ENCODE measurements at places on chromosomes 6 and 20.

DNA sequence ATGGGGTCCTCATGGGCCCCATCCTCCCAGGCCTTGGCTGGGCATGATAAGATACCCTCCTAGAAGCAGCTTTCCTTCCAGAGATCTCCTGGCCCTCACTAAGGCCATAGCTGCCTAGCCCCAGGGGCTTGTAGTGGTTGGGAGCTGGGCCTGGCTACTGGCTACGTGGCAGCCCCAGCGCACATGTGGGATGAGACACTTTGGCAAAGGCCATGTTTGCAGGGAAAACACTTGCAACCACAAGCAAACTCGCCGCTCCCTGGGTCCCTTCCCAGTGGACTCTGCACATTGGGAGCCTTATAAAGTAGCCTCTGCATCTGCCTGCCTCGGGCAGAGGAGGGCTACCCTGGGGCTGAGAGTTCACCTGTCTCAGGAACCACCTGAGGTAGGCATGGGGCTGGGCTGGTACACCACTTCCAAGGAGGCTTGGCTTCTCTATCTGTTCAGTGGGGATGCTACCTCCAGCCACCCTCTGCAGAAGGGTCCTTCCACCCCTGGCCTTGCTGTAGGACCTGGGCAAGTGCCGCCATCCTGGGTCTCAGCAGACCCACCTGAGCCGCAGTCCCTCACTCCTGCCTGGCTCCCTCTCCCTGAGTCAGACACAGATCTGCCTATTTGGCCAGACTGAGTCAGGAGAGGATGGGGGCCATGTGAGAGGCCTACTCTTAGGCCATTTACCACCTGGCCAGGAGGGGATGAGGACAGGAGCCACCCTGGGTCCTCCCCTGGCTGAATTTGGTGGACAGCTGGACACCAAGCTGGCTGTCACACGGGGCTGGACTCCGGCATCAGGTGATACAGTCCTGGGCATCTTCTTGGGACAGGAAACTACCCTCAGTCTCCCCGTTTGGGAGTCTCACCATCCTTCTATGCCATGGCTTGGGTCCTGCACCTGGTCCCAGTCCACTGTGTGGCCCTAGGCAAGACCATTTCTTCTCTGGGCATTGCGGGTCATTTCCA, at the start of gene BPIFB2:
BPIFB2 (plus strand) TSS at position 329 of the 960 bp plus-strand sequence. CDS start 871 bp downstream, outside the sequence.
- no peak for DNase-seq

DNA sequence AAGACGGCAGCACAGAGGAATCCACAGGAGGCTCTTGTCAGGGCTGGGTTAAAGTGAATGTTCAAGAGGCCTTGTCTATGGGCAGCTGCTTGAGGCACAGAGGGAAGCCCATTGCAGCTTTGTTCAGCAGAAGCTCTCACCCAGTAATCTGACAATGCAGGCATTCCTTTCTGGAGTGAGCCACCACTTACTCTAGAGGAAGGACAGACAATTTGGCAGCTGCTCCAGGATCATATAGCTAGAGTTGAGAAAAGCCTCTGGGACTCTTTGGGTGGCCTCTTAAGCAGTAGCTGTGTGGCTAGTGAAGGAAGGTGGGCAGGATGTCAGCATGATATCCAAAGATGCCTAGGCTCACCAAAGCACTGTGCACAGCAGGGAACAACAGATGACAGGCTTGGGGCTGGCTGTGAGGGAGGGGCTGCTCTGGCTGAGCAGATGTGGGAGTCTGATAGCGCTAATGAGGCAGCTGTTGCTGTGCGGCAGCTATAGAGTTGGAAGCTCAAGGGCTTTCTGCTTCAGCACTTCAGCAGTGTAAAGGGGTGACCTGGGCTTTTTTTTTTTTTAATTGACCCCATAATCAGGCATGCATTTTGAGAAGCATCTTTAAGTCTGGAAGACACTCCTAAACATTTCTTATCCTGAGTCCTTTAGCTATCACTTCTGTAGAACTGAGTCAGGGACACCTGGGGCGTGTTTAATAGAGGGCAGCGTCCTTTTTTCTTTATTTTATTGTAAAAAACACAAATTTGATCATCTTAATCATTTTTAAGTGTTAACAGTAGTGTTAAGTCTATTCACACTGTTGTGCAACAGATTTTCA, 27.2 kb downstream of the CMTR1 start:
- peak; percentile 58 for DNase-seq

DNA sequence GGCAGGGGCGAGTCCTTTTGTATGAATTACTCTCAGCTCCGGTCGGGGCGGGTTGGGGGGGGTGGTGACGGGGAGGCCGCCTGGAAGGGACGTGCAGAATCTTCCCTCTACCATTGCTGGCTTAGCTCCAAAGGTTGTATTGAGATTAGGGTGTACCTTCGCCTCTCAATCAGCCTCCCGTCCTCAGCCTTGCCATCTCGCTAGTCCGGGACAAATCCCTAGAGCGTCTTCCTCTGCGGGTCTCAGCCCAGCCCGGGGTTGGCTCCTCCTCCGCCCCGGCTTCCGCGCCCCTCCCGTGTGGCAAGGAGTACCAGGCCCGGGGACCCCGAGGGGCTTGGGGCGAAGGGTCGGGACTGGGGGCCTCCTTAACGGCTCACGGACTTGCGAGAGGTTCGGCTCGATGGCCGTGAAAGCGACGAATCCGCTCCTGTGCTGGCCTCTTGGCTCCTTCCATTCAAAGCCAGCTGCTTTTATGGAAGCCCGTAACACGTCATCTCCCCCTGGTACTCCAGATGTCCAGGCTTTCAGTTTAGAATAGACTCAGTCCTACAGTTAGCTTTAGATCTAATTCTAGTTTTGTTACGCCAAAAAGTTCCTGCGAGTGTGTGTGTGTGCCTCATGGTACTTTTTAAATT, 636 bp upstream of the EEF1A1 start:
- no peak for DNase-seq

GRCh38 chr6:11043961-11044711, at the start of gene ELOVL2:
TSS of gene ELOVL2 (minus strand) at chr6:11044305. CDS start at chr6:11044230, 75 bp downstream.
- DNase-seq, result peak; percentile 77

- no peak for DNase-seq
Observed at GRCh38 chr20:10940941-10941340, 267.1 kb upstream of the JAG1 start.

GRCh38 chr6:63819831-63820230, 184.2 kb downstream of the PHF3 start:
- no peak for DNase-seq

DNA sequence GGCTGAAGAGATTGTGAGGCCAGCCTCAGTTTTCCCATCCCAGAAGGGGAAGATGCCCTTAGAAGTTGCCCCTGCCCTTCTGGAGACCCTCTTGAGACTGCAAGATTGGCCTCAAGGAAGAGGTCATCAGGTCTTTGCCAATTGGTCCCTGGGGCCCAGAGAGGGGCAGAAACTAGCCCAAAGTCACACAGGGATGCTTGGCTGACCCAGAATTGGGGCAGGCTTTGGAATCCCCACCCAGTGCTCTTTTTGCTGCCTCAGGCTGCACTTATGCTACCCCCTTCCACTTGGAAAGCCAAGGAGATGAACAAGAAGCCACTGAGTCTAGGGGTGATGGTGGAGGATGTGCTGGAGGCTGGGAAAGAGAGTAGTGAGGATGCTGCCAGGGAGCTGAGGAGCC, 24.9 kb upstream of the FKBP1A start:
- no peak for DNase-seq

DNA sequence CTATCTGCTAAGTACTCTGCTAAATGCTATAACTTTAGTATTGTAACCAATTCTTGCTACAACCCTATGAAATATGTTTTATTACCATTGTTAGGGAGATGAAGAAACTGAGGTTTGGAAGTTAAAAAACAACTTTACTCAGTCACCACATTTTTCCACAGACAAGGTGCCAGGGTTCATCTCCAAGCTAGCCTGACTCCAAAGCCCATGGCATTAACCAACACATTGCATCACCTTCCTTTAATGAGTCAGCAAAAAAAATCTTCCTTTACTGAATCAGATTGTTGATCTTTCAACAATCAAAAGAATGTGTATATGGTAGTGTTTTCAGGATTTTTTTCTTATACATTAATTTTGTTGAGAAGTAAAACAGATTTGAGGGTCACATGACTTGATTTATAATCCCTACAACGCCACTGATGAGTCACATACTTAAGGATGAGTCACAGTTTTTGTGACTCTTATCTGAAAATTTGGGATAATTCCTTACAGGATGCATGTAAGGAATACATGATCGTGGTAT, 41.5 kb downstream of the MAN1A1 start:
- no peak for DNase-seq

- DNase-seq, result no peak
Observed at GRCh38 chr6:166222631-166223030, 55.0 kb upstream of the TBXT start.

- DNase-seq, result no peak
Observed at GRCh38 chr6:17640477-17640917, 40.4 kb downstream of the FAM8A1 start.

GRCh38 chr6:46756469-46757213, 9.9 kb downstream of the ANKRD66 start:
- no peak for DNase-seq

GRCh38 chr6:52390361-52390727, 28.4 kb downstream of the PAQR8 start:
- DNase-seq, result no peak

DNA sequence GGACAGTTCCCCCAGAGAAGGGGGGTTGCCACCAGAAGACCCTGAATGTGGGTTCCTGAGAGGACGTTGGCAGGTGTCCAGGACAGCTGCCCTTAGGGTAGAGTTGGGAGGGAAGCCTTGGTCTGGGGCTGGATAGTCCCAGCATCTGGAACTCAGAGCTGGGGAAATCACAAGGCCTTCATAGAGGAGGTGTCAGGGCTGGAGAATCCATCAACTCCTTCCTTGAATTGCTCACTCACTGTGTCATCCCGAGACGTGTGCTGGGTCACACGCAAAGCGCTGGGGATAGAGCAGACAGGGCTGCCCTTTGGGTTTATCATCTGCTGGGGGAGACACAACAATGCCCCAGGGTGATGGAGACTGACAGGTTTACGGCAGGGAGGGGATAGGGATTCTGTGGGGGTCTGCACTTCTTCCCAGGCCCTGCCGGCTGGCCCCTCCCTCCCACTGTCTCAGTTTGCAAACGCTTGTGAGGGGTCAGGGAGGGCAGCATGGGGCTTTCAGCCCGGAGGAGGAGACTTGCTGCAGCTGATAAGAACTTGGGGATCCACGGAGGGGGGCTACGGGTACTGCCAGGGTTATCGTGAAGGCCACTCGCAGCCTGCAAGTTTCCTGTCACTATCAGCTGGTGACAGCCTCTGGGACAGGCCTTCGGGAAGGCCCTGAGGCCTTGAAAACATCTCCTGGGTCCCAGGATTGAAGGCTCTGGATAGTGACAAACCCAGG, 18.6 kb downstream of the RBM38 start:
- peak; percentile 69 for DNase-seq

DNA sequence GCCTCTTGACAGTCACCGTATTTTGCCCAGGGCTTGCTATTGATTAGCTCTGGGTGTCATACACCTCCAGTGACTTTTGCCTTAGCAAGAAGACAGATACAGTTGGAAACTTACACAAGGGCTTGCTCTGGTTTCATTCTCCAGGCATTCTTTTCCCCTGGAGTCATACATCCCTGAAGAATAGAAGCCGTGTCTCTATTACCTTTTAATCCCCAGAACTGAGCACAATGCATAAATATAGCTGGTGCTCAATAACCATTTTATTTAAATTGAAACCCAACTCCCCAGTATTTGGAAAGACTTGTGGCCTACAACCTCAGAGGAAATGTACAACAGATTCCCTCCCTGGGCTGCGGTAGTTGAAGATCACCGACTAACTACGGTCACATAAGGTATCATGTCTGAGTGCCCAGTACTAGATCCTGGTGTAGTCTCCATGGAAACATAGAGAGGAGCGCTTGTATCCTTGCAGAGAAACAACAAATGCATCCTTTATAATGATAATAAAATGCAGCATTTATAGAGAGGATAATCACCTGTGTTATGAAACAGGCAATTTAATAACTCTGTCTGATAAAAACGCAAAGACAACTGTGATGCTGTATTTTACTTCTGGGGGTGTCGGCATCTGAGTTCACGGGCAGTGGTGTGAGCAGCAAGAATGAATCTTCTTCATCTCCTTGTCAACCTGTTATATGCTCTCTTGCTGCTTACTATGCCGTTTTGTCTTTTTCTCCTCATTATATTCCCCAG, 401.2 kb upstream of the AGPAT4 start:
- DNase-seq, result no peak

DNA sequence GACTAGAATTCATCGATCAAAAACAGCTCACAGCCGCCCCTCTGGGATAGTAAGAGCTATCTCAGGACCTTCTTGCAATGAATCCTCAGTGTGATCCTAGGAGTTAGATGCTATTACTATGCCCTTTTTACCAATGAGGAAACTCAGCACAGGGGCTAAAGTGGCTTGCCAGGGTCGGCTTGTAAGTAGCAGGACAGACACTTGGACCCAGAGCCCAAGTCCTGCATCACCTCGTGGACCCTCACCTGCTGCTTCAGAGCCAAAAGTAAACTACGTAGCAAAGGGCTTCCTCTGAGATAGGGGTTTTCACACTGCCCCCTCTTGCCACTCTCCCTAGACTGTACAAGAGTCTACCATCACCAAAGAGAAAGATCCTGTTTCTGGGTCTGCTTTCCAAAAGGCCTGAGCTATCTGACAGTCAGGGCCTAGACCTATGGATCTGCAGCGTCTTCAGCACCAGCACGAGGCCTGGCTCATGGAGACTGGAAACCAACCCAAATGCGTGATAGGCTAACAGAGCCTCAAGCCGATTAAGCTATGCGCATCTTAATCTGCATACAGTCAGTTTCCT, 172.3 kb downstream of the ANKRD60 start:
- DNase-seq, result peak; percentile 28

DNA sequence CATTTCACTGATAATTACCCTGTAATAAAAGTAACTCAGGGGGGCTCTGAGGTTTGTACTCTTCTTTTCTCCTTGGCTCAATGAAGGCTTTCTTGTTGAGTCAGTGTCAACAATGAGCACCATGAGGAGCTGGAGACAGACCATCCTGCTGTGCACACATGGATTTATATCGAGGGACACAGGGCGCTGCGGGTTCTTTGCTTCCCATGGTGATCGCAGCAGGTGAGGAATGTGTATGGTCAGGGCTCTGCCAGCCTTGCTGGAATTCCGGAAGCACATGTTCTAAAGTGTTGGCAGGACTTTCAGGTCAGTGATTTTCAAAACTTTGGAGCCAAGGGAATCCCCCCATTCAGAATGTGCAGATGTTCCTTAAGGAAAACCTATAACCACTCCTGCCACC, 27.1 kb downstream of the SMOC2 start:
- DNase-seq, result no peak

DNA sequence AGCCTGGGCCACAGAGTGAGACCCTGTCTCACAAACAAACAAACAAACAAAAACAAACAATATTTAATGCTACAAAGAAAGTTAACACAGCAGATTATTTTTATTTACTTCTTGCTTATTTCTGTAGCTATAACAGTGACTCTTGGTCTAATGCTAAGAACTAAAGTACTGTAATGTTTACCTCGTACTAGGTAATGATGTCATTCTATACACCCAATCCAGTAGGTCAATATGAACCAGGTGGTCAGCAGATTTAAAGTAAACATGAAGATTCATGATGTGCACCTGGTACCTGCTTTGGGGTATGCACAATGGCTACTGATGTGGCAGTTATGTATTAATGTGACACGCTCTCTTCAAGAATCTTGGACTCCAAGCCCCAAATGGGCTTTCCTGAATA, 36.6 kb upstream of the CARMIL1 start:
- DNase-seq, result no peak

Measured in islet precursor cell (in vitro differentiated cells).